NCI-H2227 treated with DMSO at 0.1 percent for 48 hours (cell line): ENCODE measurements at places on chromosomes 3 and 15.

DNA sequence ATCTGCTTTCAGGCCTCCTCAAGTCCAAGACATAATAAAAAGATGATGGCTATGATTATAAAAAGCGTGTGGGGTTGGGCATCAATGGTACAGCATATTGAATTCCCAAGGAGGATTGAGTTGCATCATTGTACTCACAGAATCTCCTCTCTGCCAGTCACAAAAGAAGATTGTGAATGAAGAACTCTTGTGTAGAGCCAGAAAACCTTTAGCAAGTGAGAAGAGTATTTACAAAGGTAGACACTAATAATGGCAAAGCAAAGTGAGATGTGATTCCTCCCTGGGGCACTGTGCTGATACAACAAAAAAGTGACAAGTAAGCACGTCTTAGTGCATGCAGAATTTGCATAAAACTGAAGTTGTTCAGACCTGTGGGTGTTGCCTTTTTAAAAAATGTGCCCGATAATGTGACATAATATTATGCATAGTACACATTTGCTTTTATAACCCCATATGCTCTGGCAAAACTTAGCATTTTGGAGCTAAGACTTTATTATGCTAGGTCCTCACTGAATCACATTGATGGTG is 291.2 kb upstream of the TBC1D5 start:
- DNase-seq, result no peak

GRCh38 chr15:51759557-51760070 is 8.2 kb downstream of the TMOD2 start:
- no peak for DNase-seq

GRCh38 chr3:27589795-27590194 is 105.6 kb upstream of the SLC4A7 start:
- DNase-seq, result no peak

DNA sequence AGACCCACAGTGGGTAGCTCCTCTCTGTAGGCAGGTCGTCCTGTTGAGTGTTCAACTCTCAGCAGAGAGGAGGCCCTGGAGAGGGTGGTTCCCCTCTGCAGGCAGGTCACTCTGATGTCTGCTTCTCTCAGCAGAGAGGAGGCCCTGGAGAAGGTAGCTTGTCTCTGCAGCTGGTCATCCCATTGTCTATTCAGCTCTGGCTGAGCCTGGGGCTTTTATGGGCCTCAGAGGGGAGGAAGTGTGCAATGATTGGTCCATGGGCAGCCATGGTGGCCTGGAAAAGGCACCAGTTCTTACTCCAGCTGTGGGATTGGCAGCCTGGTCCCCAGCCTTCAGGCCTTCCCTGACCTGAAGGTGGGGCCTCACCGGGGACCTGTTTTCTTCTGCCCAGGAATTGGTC is 52.9 kb downstream of the PPCDC start:
- no peak for DNase-seq

GRCh38 chr3:146921693-146922092 is 316.5 kb upstream of the PLSCR5 start:
- DNase-seq, result no peak

DNA sequence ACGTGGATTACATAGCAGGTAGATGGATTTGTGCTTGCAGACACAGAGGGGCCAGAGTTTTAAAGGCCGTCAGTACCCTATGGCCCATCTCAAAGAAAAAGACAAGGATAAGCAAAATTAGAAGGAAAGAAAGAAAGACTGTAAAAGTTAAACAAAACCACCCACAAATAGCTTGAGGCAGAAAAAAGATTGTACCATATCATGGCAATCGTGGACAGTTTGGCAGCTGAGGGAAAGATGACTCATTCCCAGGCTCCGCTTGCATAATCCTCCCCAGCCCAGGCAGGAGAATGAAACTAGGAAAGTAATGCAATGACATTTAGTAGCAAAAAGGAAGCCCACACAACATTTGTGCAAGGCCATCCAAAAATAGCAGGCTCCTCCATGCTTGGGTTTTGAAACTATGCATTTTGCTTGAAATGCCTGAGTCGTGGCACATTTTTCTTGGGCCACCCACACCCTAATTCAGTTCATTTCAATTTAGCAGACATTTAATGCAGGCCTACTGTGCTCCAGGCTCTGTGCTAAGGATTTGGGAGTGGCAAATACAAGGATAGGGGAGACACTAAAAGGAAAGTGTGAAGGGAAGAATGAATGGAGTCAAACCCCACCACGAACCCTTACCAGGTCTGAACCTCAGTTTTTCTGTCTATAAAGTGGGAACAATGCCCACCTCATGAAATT is 40.9 kb upstream of the SMAD3 start:
- DNase-seq, result no peak

GRCh38 chr15:38545179-38545578 is 19.4 kb downstream of the RASGRP1 start:
- no peak for DNase-seq

DNA sequence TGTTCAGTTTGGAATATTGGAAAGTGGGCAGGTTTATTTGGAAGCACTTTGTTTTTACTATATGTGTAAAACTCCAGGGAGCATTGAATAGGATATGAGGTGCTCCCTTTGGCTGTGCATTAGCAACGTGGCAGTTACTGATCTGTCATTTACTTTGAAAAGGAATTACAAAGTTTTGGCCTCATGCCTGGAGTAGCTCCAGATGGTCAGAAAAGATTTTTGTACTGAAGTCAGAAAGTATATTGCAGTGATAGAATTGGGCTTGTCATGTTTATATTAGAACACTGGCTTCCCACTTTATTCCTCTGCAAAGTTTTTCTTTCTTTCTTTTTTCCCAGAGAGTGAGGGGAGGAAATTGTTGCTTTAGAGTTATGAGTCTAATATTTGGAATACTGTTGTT is 26.1 kb downstream of the FNDC3B start:
- no peak for DNase-seq

DNA sequence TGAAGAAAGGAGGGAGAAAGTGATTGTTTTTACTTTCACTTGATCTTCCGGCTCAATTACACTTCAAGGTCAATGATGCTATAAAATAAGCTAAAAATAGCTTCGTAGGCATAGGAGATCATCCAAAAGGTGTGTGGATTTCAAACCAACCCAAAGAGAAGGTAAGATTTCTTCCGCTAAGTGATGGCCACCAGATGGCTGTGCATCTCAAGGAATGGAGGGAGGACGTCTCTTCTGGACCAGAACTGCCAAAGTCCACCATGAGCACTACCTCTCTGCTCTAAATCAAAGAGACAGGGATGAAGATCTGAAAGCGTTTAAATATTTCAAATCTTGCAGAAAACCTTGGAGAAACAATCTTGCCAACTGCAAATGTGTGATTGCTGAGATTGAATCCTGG is 199.1 kb upstream of the ZPLD1 start:
- DNase-seq, result no peak

- no peak for DNase-seq
These were observed 18.7 kb upstream of the TJP1 start for GRCh38 chr15:29840926-29841325.
